Large intestine (tissue), 12 donors: ENCODE measurements at places on chromosomes 7 and 10. TPM values are rescaled to one million over a fixed set of nuclear protein-coding genes. Genes with fewer than 3 reads are reported as not detected.
A peak's percentile ranks its signal among the peaks of the same experiment; 100 is the strongest.

Gene ARHGEF5
- 41.1 TPM for polyA plus RNA-seq

GRCh38 chr10:71921324-71922027 lies 42.7 kb upstream of the CHST3 start:
- H3K27ac ChIP-seq, result peak overlapping the region; percentile 66
- H3K4me1 ChIP-seq, result peaks cover 17% of the 10 kb centered on the region
- H3K27me3 ChIP-seq, result no peaks in the 10 kb centered on the region
- DNase-seq, result peak; percentile 43
- no peak overlapping the region for H3K4me3 ChIP-seq
- H3K36me3 ChIP-seq, result no peaks in the 10 kb centered on the region

DNA sequence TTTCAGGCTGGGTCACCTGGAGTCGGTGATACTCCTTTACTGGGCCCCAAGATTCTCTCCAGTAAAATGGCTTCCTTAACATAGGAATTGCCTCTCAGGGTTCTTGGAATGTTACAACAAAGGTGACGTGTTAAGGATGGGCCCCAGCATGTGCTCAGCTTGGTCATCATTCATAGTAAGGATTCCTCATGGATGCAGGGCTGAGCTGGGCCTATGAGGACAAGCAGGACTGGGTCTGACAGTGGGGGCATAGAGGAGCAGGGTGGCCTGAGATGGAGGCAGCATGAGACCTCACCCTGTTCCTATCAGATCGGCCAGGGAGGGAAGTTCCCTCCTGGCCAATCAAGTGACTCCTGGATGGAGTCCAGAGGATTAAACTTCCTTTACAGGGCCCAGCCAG lies 12.8 kb upstream of the MBL2 start:
- H3K4me3 ChIP-seq, result no peak overlapping the region
- H3K27me3 ChIP-seq, result no peaks in the 10 kb centered on the region
- no peaks in the 10 kb centered on the region for H3K4me1 ChIP-seq
- no peaks in the 10 kb centered on the region for H3K36me3 ChIP-seq
- H3K27ac ChIP-seq, result no peak overlapping the region
- no peak for DNase-seq

- H3K27ac ChIP-seq, result no peak overlapping the region
- no peaks in the 10 kb centered on the region for H3K4me1 ChIP-seq
- no peaks in the 10 kb centered on the region for H3K36me3 ChIP-seq
- peaks cover 13% of the 10 kb centered on the region for H3K27me3 ChIP-seq
Observed at GRCh38 chr7:137656850-137657232, 189.9 kb downstream of the DGKI start.

DNA sequence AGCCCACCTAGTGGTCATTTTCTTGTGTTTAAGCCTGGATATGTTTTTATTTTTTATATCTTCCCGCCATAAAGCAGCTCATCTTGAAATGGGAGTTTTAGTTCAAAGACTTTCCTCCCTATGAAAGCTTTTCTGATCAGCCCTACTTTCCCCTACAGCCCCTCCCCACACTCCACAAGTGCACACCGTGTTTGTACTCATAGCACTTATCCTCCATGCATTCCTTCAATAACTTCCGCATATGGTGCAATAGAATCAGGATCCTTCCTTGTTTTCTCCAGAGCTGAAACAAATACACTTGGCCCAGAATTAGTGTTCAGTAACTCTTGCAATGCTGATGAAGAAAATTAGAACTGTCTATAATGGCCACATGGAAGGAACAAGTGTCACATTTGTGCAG lies 235.9 kb downstream of the KCNMA1 start:
- H3K27me3 ChIP-seq, result no peaks in the 10 kb centered on the region
- no peaks in the 10 kb centered on the region for H3K36me3 ChIP-seq
- no peak for DNase-seq
- no peak overlapping the region for H3K4me3 ChIP-seq
- H3K4me1 ChIP-seq, result peaks cover 10% of the 10 kb centered on the region

Gene LBX1
- polyA plus RNA-seq, result 0.03 TPM

DNA sequence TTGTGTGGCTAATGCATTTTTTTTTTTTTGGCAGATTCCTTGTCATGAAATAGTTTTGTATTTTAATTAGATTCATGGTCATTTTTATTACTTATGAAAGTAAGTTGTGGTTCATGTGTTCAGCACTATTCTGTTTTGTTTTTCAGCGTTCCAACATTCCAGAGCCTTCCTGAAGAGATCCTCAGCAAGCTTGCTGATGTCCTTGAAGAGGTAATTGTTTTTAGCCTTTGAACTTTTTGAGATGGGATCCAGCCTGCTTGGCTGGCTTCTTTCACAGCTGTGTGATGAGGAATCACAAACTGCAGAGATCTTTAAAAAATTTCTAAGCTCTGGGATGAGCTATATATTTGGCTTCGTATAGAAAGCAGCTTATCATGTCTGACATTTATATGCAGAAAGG lies 208.0 kb upstream of the CSTF2T start:
- no peak for DNase-seq
- H3K36me3 ChIP-seq, result no peaks in the 10 kb centered on the region

DNA sequence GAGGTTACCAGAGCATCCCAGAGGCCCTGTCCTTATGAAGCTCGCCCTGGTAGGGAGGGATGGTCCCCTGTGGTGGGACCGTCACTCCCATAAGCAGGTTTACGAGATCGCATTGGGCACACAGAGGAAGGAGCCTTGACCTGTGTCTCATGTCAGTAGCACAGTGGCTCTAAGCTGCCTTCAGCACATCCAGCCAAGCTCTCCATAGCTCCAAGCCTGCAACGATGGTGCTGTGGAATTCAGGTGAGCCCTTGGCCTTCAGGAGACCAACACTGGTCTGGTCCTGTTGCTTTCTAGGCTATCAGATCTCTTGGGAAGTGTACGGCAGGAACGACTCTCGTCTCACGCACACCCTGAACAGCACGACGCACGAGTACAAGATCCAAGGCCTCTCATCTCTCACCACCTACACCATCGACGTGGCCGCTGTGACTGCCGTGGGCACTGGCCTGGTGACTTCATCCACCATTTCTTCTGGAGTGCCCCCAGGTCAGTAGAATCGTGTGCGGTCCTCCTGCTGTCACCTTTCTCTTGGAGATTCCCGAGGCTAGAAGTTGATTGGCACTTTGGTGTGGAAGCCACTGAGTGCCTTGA lies 605.3 kb upstream of the FOXK1 start:
- no peaks in the 10 kb centered on the region for H3K4me1 ChIP-seq
- no peak overlapping the region for H3K4me3 ChIP-seq
- H3K36me3 ChIP-seq, result no peaks in the 10 kb centered on the region
- no peak overlapping the region for H3K27ac ChIP-seq

GRCh38 chr7:64373017-64373416 lies 59.3 kb downstream of the ZNF736 start:
- H3K4me1 ChIP-seq, result no peaks in the 10 kb centered on the region
- H3K4me3 ChIP-seq, result no peak overlapping the region
- no peak for DNase-seq
- H3K27me3 ChIP-seq, result no peaks in the 10 kb centered on the region
- H3K27ac ChIP-seq, result no peak overlapping the region
